ENCODE measurements at places on chromosomes 2 and 18.

DNA sequence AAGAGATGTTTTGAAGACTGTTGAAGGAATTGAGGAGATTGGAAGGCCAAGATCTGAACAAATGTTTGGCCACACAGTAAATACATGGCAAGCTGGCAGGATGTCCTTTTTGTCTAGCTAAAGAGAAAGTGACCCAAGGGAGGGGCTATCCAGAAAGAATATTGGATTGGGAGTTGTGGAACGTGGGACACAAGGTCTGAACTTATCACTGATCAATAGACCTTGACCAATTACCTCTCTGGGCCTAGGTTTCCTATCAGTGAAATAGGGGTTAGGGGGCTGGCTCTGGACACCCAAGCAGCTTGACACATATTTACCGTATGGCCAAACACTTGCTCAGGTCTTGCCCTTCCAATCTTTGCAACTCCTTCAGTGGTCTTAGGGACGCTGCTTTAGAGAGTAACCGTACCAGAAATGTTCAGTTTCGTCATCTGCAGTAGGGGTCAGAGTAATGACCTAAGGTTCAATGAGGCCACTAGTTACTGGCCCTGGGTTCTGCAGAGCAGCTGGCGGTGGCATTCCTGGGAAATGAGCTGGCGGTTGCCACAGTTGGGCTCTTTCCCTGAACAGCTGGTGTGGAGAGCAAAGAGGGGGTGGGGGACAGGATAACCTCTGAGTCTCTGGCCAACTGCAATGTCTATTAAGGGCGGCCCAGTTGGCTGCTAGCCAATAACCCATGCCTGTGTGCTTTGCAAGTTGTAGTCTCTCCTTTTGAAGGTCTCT is 70.1 kb upstream of the STPG4 start:
- DNase-seq, result no peak

- no peak for DNase-seq
Measured at GRCh38 chr2:188189356-188189755, 102.3 kb upstream of the GULP1 start.

DNA sequence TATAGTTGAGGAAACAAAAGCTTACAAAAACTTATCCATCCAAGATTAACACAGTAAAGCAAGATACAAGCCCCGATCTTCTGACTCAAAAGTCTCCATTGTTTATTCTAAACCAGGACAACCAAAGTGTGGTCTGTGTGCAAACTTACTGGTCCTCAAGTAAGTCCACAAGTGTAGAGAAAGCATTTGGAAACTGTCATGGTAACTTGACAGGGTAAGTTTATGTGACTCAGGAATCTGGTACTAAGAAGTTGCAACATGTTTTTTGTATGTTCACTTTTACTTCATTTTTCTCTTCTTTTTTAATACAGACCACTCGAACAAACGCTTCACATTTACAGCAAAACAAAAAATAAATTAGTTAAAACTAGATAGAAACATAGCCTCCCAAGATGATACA is 9.4 kb downstream of the MBD2 start:
- DNase-seq, result no peak

DNA sequence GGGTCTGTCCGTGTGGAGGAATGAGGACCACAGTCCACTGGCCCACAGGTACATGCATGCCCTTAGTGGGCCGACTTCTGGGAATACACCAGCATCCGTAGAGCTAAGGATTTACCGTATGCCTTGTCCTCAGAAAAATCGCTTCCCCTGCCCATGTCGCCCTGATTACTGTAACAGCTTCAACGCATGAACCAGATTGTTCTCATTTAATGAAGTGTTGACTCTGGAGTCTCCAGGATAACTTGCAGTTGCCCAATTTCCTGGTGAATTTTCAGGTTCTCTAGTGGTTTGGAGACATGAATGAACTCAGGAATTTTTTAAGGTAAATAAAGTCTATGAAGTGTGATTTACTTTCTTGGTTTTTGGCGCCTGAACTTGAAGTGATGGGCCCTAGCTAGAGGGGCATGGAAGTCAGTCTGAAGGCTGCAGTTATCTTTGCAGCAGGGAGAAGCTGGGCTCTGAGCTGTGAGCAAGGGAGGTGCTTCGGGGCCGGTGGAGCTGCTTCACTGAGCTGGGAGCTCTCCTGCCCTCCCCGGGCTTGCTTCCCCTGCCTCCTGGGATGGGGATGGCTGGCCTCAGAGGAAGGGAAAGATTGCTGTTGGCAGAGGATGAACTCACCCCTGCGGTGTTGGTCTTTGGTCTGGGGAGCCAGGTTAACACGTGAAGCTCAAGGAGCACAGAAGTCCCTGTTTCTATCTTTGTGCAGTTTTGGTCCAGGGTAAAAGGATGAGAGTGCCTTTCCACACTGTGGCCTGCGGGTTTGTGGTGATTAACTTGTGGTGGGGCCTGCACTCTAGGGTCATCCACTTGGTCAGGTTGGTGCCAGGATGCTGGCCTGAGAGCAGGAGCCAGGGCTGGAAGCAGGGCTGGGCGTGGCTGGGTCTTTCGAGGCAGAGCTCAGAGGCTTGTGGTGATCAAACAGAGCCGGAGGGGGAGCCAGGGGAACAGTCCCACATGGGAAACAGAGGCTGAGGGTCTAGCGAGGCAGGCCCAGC is 28.1 kb downstream of the TCF7L1 start:
- no peak for DNase-seq

DNA sequence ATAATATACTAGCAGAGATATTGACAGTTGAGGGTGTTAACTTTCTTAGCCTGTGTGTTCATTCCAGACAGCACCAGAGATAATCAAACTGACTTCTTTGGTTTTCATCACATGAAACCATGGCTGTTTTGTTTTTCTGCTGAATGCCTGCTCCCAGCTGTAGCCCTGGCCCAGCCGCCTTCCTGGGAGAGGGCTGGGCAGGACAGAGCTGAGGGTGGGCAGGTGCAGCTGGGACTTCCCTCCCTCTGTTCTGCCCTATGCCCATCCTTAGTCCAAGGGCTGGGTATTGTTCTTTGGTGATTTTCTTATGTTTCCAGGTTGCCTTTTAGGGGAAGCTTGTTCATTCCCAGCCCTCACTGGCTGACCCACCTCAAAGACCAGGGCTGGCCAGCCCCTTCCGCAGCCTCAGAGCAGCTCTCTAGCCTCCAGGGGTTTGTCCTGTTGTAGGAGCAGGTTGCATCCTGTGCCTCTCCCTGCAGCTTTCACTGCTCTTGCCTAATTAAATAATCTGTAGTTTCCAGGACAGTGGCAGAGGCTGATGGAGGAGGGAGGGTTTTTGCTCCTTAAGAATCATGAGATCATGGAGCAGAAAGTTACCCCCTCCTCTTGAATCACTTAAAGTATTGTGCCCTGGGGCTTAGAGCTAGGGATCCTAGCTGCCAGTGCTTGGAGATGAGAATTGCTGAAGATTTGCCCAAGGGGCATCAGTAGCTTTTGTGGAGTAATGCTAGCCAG is 61.4 kb downstream of the MTCL1 start:
- no peak for DNase-seq

DNA sequence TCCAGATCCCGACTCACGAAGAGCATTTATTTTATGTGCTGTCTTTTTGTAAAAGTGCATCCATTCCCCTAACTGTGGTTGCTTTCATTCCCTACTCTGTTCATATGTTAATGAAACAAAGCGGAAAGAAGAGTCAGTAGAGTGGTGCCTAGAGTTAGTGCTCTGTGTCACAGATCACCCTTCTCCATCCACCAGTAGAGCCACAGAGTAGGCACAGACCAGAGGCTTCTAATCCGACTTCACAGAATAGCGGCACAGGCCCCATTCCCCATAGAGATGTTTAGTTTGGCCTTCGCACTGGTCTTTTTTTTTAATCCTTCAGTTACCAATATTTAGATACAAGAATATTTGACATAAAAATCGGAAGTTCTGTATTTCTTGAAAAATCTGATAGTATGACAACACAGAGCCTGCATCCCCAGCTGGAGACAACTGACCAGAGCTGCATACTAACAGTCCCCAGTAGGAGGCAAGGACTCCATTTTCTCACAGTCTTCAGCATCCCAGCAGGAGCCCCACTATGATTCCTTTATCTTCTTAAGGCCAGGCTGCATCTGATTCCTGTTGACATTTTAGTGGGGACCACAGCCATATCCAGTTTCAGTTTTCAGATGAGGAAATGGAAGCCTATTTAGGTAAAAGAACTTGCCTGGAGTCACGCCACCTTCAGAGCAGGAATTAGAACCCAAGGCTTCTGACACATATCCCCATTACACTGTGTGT is 7.0 kb downstream of the G6PC2 start:
- DNase-seq, result no peak

Measured in activated CD8-positive, alpha-beta memory T cell treated with anti-CD3 and anti-CD28 coated beads for 4 hours (primary cell).